ENCODE measurements at places on chromosomes 5 and 9.

- DNase-seq = no peak
These were observed 167.9 kb upstream of the ACTBL2 start for GRCh38 chr5:57650360-57651069.

DNA sequence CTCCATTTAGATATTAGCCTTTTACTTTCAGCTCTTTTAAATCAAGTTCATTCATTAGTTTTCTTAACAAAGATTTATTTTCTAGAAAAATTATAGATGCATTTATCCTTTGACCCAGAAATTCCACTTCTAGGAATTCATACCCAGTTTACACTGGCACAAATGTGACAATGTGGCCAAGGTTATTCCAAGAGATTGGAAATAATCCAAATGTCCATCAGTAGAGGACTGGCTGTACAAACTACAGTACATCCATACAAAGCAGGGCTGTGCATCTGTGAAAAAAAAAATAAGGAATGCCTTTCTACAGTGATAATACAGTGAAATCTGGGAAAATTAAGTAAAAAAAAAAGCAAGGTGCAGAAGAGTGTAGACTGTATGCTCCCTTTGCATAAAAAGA, 149.2 kb downstream of the GABBR2 start:
- no peak for DNase-seq

GRCh38 chr5:102858808-102859207, 103.7 kb downstream of the PAM start:
- no peak for DNase-seq

DNA sequence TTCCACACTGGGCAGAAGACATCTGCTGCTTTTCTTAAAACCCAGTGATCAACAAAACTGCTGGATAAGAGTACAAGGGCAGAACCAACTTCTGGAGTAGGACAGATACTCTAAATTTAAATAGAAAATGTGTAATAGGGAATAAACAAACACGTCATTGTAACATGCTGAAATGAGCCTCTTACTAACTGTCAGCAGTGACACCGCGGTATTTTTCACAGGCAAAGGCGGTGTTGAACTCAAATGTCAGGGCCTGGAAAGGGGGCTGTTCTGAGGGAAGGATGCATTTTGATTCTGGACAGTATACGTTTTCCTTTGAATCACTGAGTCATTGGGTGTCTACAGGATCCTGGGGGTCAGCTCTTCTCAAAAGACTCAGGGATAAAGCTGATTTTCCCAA, 73.5 kb downstream of the OTULIN start:
- no peak for DNase-seq

GRCh38 chr5:25345240-25345771, 700.5 kb upstream of the CDH10 start:
- no peak for DNase-seq

- DNase-seq = no peak
These were observed 61.5 kb downstream of the FXN start for GRCh38 chr9:69097064-69097463.

DNA sequence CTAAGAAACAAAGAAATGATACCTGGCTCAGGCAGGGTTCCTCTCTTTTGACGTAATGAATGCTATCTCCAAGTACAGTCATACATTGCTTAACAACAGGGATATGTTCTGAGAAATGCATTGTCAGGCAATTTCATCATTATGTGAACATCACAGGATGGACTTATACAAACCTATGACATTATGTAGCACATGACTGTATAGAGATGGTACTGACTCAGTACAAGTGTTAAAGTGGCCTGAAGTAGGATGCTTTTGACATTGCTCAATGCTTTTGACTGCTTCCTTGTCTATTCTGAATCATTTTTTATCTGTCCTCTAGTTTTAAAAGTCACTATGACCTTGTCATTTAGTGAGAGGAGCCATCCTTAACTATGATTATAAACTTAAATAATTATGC, 147.6 kb downstream of the NR2F1-AS1 start:
- no peak for DNase-seq

Data from activated CD4-positive, CD25-positive, alpha-beta regulatory T cell treated with anti-CD3 and anti-CD28 coated beads, Interleukin-2, amount 50 U/mL, for 72 hours (primary cell).